ENCODE measurements at places on chromosomes 2 and 18. TPM values are rescaled to one million over a fixed set of nuclear protein-coding genes. Genes with fewer than 3 reads are reported as not detected.

The MC4R gene
- polyA plus RNA-seq, result 0.18 TPM

The ANKRD30B gene
- 0.24 TPM for polyA plus RNA-seq

The ABHD1 gene
- polyA plus RNA-seq, result 1.2 TPM

The ALPP gene
- not detected for polyA plus RNA-seq

The REG3G gene
- not detected for polyA plus RNA-seq

The CCDC74A gene
- polyA plus RNA-seq, result 19.0 TPM

The NT5DC4 gene
- polyA plus RNA-seq, result 0.48 TPM

The NAPG gene
- polyA plus RNA-seq, result 21.4 TPM

The TLX2 gene
- not detected for polyA plus RNA-seq

Data from right renal pelvis (tissue), 4 donors.